ENCODE measurements at places on chromosomes 7 and 10.

DNA sequence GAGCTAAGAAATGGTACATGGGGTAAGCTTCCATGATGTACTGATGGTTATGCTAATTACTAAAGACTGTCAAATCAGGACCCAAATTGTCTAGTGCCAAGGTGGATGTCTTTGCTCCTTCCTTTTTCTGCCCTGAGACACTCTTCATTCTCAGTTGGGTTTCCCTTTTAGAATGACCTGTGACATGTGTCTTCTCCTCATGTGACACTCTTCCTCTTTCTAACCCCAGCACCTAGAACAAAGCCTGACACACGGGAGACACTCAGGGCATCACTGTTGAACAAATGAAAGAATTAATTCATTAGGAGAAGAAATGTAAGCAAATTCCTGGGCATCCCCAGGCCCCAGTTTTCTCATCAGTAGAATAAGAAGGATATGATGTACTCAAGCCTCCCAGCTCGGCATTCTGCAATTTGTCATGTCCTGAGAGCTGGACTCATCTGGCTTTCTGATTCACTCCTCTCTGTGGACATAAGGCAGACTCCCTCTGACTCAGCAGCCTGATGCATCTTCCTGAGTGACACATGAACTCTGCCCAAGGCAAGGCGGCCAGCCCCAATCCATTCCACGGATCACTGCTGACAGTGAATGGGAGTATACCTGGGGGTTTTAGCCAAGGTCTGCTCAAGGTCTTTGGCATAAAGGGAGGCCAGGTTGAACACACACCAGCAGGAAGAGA, 473.8 kb downstream of the KCNMA1 start:
- no peaks in the 10 kb centered on the region for H3K36me3 ChIP-seq
- H3K4me3 ChIP-seq, result no peak overlapping the region
- DNase-seq, result no peak

DNA sequence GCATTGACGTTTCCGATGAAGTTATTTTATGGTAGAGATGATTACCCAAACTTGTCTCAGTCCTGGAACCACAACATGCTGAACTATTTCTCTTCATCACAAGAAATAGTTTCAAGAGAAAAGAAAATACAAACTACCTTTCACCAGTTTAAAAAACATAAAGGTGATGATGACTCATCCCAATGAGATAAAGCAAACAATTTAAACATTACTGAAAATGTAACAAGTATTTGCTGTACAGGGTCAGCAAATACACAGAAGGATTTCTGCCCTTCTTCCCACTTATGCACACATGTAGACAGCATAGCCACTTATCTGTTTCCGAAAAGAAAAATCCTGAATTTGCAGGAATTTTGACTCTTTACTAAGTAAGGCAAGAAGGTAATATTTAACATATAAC, 50.8 kb downstream of the RHOBTB1 start:
- H3K27ac ChIP-seq, result no peak overlapping the region
- no peaks in the 10 kb centered on the region for H3K4me1 ChIP-seq
- 0 out of 2 replicates have a peak, but pooled peaks cover 3% of the 10 kb centered on the region for H3K36me3 ChIP-seq
- H3K4me3 ChIP-seq, result no peak overlapping the region
- no peak for DNase-seq

DNA sequence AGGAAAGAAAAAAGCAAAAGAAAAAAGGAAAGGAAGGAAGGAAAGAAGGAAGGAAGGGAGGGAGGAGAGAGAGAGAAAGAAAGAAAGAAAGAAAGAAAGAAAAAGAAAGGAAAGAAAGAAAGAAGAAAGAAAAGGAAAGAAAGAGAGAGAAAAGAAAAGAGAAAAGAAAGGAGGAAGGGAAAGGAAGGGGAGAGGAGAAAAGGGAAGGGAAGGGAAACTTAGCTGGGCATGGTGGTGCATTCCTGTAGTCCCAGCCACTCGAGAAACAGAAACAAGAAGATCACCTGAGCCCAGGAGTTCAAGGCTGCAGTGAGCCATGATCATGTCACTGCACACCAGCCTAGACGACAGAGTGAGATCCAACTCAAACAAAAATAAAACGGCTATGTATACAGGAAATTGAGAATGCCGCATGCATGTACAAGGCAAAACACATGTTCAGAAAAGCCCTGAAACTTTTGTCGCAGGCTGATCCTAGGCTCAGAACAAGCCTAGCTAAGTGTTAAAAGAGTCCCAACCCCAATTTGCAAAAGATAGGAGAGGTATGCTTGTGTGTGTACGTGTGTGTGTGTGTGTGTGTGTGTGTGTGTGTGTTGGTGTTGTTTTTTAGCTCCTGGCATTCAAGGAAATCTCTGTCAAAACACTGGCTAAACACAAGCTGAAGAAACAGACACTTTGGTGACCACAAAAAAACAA, 6.6 kb upstream of the NPC1L1 start:
- no peak overlapping the region for H3K4me3 ChIP-seq
- DNase-seq, result no peak
- no peaks in the 10 kb centered on the region for H3K4me1 ChIP-seq
- H3K27me3 ChIP-seq, result no peaks in the 10 kb centered on the region

- no peaks in the 10 kb centered on the region for H3K36me3 ChIP-seq
- H3K4me1 ChIP-seq, result peaks cover 13% of the 10 kb centered on the region
- peak; percentile 72 for DNase-seq
- no peak within 1 kb of the TSS for H3K27ac ChIP-seq
Measured at GRCh38 chr10:103855424-103855823, at the start of gene SH3PXD2A. SH3PXD2A (minus strand) TSS chr10:103855576; CDS start chr10:103855266, 310 bp downstream.

GRCh38 chr10:88065383-88066049, 202.1 kb downstream of the PTEN start:
- DNase-seq, result no peak
- H3K4me1 ChIP-seq, result peaks cover 5% of the 10 kb centered on the region
- no peak overlapping the region for H3K27ac ChIP-seq
- no peak overlapping the region for H3K4me3 ChIP-seq
- no peaks in the 10 kb centered on the region for H3K36me3 ChIP-seq
- no peaks in the 10 kb centered on the region for H3K27me3 ChIP-seq

- H3K4me1 ChIP-seq, result peaks cover 17% of the 10 kb centered on the region
- H3K4me3 ChIP-seq, result no peak overlapping the region
- no peaks in the 10 kb centered on the region for H3K36me3 ChIP-seq
- H3K27me3 ChIP-seq, result no peaks in the 10 kb centered on the region
- no peak overlapping the region for H3K27ac ChIP-seq
- DNase-seq, result peak; percentile 35
Measured at GRCh38 chr10:70513848-70514309, 35.3 kb downstream of the PALD1 start.

DNA sequence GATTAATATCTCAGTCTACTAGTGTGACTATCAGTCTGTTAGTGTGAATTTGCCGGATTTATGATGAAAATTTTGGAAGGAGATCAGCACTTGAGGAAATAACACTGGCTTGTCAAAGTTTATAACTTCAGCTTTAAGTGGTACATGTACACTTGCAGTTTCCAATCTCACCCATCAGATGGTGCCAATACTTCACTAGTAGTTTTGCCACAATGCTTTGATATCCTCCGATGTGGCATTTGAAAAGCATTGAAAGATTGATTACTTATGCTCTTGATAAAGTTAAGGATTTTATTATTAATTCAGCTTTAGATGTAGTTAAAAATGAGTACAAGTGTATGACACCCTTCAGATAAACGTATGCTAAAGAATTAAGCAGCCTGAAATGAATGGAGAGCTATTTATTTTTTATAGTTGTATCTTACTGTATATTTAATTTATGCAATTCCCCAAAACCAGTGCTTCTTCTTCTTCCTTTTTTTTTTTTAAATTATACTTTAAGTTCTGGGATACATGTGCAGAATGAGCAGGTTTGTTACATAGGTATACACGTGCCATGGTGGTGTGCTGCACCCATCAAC, 98.2 kb downstream of the ANLN start:
- DNase-seq, result peak; percentile 66
- H3K27ac ChIP-seq, result no peak overlapping the region
- H3K4me1 ChIP-seq, result no peaks in the 10 kb centered on the region
- no peak overlapping the region for H3K4me3 ChIP-seq
- H3K27me3 ChIP-seq, result no peaks in the 10 kb centered on the region

- no peaks in the 10 kb centered on the region for H3K4me1 ChIP-seq
- DNase-seq, result no peak
- no peak overlapping the region for H3K27ac ChIP-seq
Measured at GRCh38 chr7:48140001-48140681, 31.1 kb upstream of the ABCA13 start.

DNA sequence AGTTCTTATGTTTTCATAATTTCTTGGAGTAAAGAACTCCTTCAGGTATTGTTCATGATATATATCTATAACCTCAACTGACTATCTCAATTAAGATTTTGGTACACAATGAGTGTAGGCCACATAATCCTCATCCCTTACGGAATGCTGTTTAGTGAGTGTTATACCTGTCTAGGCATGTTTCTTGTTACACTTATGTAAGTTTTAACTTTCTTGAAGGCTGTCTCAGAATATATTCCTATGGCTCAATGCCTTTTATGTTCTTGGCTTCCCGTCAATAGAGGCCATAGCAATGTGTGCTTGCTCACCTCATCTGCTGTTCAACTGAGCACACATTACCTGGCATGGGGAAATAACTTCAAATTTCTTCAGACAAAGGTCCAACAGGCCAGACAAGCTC, 185.1 kb downstream of the CTTNBP2 start:
- peaks cover 6% of the 10 kb centered on the region for H3K4me1 ChIP-seq
- no peak overlapping the region for H3K4me3 ChIP-seq
- H3K27me3 ChIP-seq, result no peaks in the 10 kb centered on the region

DNA sequence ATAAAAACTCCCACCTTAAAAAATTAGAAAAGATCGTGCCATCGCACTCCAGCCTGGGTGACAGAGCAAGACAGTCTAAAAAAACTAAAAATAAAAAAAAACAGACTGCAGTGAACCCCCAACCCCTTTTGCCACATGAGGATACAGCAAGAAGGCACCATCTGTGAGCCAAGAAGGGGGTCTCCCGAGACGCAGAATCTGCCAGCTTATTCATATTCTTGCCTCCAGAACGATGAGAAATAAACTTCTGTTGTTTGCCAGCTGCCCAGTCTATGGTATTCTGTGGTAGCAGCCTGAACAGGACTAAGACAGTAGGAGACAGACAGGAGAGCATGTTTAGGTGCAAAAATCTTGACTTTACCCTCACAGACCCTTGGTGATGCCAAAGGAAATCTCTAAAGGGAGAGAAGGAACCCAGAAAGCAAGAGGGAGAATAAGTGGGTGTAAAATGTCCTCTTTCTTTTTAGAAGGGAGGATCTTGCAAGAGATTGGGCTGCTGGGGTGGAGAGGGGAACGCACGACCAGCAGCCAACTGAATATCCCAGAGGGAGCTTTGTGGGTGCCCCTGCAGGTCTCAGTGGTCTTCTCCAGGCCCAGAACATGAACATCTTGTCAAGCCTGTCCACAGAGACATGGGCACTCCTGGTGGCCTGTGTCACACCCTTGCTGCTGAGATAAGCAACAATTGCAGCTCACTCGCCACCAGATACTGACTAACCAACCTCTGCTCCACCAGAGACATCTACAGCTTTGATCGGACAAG, 400.7 kb upstream of the FOXK1 start:
- H3K36me3 ChIP-seq, result no peaks in the 10 kb centered on the region
- DNase-seq, result no peak
- no peak overlapping the region for H3K4me3 ChIP-seq
- H3K27me3 ChIP-seq, result no peaks in the 10 kb centered on the region
